ENCODE measurements at places on chromosomes 11 and 22.
A peak's percentile ranks its signal among the peaks of the same experiment; 100 is the strongest.

DNA sequence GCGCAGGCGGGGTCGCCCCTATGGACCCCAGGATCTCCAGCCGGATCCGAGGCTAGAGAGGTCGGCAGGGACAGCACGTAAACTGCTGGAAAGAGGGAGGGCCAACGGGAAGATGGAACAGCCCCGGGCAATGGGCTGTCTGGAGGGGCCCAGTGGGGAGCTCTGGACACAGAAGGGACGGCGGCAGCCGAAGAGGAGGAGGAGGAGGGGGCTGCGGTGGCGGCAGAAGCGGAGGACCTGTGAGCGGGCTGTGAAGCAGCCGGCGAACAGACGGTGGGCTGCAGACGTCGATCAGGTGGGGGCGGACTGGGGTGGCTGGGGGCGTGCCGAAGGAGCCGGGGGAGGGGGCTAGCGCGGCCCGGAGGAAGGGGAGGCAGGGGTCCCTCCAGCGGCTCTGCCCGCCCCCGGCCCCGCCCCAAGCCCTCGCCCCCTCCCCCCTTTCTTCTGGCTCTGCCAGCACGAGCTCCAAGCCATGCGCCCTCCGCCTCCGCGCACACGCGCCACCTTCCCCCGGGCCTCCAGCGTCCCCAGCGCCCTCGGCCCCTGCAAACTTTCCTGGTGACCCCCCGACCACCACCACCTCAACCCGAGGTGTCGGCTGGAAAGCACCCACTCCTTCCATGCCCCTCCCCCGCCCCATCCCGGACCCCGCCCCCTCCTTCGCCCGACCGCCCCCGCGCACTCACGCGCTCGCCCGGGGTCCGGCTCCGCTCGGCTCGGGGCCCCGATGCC is 432 bp downstream of the TNKS1BP1 start:
- peak; percentile 23 for DNase-seq

- no peak for DNase-seq
Observed at GRCh38 chr22:30866811-30867271, 101.7 kb downstream of the MORC2 start.

DNA sequence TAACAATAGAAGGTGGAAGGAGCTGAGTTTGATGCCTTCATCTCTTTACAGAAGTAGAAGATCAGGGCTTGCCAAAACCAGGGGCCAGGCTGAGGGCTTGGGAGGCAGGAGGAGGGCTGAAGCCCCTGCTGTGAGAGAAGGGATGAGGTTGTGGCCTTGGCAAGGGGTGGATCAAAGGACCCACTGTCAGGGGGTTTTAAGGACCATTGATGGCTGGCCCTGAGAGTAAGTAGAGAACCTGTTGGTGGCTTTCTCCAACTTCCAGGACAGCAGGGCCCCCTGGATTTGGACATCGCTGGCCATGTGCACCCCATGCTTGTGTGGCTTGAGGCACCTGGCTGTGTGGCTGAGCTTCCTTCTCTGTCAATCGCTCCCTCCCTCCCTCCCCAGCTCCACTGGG is 927.7 kb downstream of the TBC1D22A start:
- no peak for DNase-seq

DNA sequence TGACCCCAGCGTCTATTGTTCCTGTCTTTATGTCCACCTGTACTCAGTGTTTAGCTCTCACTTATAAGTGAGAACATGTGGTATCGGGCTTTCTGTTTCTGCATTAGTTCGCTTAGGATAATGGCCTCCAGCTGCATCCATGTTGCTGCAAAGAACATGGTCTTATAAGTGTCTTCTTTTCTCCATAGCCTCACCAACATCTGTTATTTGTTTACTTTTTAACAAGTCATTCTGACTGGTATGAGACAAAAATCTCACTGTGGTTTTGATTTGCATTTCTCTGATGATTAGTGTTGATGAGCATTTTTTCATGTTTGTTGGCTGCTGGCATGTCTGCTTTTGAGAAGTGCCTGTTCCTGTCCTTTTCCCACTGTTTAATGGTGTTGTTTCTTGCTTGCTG is 21.7 kb upstream of the SLN start:
- DNase-seq: no peak

DNA sequence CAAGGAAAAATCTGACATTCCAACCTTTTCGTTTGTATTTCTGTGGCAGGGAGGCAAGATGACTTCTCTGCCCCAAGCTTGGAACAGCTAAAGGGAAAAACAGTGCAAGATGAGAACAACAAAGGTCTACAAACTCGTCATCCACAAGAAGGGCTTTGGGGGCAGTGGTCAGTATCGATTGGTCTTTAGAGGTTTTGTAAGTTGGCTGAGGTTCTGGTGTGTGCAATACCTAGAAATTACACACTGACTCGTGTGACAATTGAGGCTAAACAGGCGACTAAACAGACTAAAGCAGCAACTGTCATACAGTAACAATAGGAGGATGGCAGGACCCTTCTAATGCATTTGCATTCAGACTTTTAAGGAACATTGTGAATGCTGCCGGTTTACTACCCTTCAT is 994 bp downstream of the DEPDC5 start:
- DNase-seq: no peak

- no peak for DNase-seq
Observed at GRCh38 chr11:124753205-124753604, 1.1 kb upstream of the VSIG2 start.

GRCh38 chr11:67194096-67194495 is 72.2 kb upstream of the GRK2 start:
- DNase-seq: no peak

- no peak for DNase-seq
Observed at GRCh38 chr11:44403587-44404273, 93.8 kb upstream of the ALX4 start.

GRCh38 chr11:766936-767210 is 10.4 kb downstream of the GATD1 start:
- no peak for DNase-seq

- no peak for DNase-seq
Observed at GRCh38 chr22:31846161-31847115, 92.6 kb downstream of the DEPDC5 start.
